ENCODE measurements at places on chromosomes 13 and 19.

- no peaks in the 10 kb centered on the region for H3K27me3 ChIP-seq
- H3K36me3 ChIP-seq = no peaks in the 10 kb centered on the region
- no peak overlapping the region for H3K27ac ChIP-seq
- H3K4me1 ChIP-seq = peaks cover 3% of the 10 kb centered on the region
- DNase-seq = no peak
Observed at GRCh38 chr13:105441051-105441750, 1094.3 kb downstream of the EFNB2 start.

- H3K4me1 ChIP-seq = no peaks in the 10 kb centered on the region
- peaks cover 40% of the 10 kb centered on the region for H3K27me3 ChIP-seq
- H3K36me3 ChIP-seq = no peaks in the 10 kb centered on the region
Observed at GRCh38 chr13:113358653-113359190, 5.2 kb downstream of the GRTP1 start.

DNA sequence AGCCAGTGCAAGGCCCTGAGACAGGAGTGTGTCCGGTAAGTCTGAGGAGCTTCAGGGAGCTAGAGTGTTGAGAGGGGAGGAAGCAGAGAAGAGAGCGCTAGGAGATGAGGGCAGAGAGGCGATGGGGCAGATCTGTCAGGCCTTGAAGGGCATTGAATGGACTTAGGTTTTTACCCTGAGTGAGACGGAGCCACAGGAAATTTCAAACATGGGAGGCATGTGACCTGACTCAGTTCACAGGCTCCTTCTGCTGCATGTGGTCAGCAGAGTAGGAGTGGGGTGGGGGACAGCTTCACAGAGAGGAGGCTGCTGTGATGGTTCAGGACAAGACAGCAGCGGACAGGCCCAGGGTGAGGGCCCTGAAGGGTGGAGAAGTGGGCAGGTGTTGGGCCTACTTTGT, 2.5 kb upstream of the FAM98C start:
- H3K27me3 ChIP-seq = peaks cover 5% of the 10 kb centered on the region
- no peak overlapping the region for H3K4me3 ChIP-seq
- peak overlapping the region; percentile 65 for H3K27ac ChIP-seq
- peaks cover 19% of the 10 kb centered on the region for H3K4me1 ChIP-seq
- peaks cover 8% of the 10 kb centered on the region for H3K36me3 ChIP-seq

GRCh38 chr13:99726282-99726894, 225.1 kb downstream of the TM9SF2 start:
- H3K4me1 ChIP-seq = no peaks in the 10 kb centered on the region
- no peak overlapping the region for H3K27ac ChIP-seq
- H3K4me3 ChIP-seq = no peak overlapping the region
- no peaks in the 10 kb centered on the region for H3K27me3 ChIP-seq
- no peak for DNase-seq

DNA sequence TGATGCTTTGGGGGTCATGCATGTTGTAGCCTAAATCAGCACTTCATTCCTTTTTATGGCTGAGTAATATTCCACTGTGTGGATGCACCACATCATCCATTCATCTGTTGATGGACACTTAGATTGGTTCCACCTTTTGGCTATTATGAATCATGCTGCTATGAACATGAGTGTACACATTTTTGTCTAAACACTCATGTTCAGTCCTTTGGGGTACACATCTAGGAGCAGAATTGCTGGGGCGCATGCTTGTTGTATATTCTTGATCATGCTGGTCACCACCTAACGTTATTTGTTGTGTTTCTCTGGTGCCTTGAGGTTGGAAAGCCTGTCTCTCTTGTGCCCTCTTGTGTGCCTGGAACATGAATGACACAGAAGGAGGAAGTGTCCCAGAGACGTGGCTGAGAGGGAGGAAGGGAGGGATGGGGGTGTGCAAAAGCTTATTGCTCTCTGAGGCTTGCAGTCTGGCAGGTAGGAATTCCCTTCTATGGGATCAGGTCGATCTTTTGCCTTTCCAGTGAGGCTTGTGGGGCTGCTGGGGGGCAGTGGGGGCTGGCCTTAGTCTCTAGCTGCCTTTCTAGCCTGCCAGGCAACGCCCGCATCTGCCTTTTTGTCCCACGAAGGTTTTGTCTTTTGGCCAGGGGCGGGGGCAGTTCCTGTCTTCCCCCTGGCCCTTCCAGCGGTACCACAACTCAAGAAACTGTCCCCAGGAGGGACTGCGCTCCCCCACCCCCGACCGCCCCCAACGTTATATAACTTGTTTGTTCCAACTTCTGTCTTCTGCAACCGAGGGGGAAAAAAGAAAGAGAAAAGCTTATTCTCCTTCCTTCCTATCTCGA, 7.6 kb downstream of the KLHL26 start:
- H3K27ac ChIP-seq = no peak overlapping the region
- no peaks in the 10 kb centered on the region for H3K27me3 ChIP-seq
- DNase-seq = no peak
- H3K36me3 ChIP-seq = no peaks in the 10 kb centered on the region

GRCh38 chr13:59621773-59622172, 542.0 kb downstream of the DIAPH3 start:
- no peaks in the 10 kb centered on the region for H3K4me1 ChIP-seq
- H3K4me3 ChIP-seq = no peak overlapping the region
- no peak overlapping the region for H3K27ac ChIP-seq

DNA sequence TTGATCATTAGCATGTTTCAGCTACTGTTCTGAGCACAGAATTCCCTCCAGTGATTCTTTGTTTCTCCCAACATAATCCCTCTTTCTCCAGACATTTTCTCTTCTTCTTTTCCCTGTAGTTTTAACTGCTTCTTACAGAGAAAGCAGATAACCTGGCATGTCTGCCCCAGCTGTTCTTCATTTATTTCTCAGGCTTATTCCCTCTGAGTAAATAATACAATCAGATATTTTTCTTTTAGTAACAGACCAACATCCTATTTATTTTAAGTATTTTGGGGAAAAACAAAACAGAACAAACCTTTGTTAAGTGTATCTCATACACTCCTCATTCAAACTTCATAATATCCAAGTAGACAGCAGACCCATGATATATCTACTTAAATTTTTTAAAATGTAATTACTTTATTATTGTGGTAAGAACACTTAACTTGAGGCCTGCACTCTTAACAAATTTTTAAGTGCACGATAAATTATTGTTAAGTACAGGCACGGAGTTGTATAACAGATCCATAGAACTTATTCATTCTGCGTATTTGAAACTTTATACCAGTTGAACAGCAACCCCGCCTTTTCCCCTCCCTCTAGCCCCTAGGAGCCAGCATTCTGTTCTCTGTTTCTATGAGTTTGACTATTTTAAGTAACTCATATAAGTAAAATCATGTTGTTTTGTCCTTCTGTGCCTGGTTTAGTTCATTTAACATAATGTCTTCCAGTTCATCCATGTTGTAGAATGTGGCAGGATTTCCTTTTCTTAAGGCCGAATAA, 540.0 kb downstream of the LMO7 start:
- no peaks in the 10 kb centered on the region for H3K36me3 ChIP-seq
- no peak overlapping the region for H3K4me3 ChIP-seq
- DNase-seq = no peak
- no peak overlapping the region for H3K27ac ChIP-seq

GRCh38 chr13:79861731-79862130, 380.8 kb downstream of the NDFIP2 start:
- H3K27ac ChIP-seq = no peak overlapping the region
- no peaks in the 10 kb centered on the region for H3K27me3 ChIP-seq
- H3K36me3 ChIP-seq = no peaks in the 10 kb centered on the region
- DNase-seq = no peak

DNA sequence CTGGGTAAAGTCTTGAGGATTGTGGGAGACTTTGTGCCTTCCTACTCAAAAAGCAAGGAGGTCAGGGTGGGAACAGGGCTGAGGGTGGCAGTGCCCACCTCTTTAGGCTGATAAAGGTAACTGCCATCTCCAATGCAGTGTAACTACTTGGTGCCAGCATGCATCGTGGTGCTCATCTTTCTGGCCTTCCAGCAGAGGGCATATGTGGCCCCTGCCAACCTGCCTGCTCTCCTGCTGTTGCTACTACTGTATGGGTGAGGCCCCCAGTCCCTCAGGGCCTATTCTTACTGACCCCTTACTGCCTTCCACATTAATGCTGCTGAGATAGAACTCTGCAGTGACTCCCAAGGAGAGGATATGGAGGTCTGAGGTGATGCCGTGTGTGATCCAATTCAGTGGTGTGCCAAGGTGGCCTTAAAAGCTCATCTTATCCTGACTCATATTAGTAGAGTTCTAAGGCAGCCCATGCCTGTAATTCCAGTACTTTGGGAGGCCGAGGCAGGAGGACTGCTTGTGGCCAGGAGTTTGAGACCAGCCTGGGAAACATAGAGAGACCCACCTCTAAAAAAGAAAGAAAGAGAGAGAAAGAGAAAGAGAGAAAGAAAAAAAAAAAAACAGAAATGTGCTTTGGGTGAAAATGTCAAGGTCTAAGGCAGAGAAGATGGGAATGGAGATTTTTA, 9.7 kb upstream of the ARHGAP45 start:
- no peak for DNase-seq
- H3K27me3 ChIP-seq = no peaks in the 10 kb centered on the region
- no peak overlapping the region for H3K4me3 ChIP-seq
- peaks cover 12% of the 10 kb centered on the region for H3K4me1 ChIP-seq
- peaks cover 10% of the 10 kb centered on the region for H3K36me3 ChIP-seq

DNA sequence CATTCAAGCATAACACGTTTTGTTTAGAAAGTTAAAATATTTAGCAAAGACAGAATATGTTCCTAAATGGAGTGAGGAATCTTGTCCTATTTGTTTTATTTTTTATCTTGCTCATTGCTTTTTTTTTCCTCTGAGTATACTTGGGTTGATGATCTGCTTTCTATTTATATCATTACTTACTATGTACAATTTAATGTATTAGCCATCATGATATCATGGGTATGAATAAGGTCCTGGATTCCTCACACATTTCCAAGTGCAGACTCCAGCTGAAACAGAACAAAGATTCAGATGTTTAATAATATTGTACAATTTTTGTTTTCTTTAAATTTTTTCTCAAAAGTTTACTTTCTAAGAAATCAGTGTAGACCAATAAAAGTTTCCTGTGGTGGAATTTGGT, 388.2 kb downstream of the GPC6 start:
- H3K4me3 ChIP-seq = no peak overlapping the region
- DNase-seq = no peak
- no peaks in the 10 kb centered on the region for H3K27me3 ChIP-seq
- no peaks in the 10 kb centered on the region for H3K4me1 ChIP-seq

- no peaks in the 10 kb centered on the region for H3K4me1 ChIP-seq
- no peak overlapping the region for H3K4me3 ChIP-seq
- no peaks in the 10 kb centered on the region for H3K27me3 ChIP-seq
- no peak for DNase-seq
Observed at GRCh38 chr13:22311734-22312404, 641.0 kb downstream of the FGF9 start.

DNA sequence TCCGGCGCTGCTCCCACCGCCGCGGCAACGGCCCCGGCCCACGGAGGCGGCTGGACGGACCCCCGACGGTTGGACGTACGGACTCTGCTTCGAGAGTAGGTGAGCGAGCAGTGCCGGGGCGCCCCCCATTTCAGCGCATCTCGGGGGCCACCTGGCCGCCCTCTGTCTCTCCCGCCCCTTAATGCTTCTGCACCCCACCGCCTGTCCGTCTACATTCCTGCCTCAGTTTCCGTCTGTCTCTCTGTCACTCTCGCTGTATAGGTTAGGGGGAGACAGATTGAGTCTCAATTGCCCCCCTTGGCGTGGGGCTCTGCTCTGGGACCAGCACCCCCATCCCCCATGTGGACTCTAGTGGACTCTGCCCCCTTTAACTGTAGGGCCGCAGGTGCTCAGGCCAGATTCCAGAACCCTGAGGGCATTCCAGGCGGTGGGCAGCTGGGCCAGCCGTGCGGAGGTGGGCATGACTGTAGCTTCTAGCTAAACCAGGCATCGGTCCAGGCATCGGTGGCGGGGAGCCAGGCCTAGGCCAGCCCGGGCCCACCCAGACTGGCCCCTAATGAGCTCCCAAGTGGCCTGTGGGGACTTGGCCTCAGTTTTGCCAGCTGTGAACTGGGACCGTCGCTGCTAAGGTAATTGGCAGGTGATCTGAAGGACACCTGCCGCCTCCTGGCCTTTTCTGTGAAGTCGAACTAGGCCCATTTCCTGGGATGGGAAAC, 373 bp downstream of the TNFAIP8L1 start:
- peak overlapping the region; percentile 99 for H3K4me3 ChIP-seq
- peaks cover 16% of the 10 kb centered on the region for H3K4me1 ChIP-seq
- no peaks in the 10 kb centered on the region for H3K27me3 ChIP-seq
- DNase-seq = no peak

DNA sequence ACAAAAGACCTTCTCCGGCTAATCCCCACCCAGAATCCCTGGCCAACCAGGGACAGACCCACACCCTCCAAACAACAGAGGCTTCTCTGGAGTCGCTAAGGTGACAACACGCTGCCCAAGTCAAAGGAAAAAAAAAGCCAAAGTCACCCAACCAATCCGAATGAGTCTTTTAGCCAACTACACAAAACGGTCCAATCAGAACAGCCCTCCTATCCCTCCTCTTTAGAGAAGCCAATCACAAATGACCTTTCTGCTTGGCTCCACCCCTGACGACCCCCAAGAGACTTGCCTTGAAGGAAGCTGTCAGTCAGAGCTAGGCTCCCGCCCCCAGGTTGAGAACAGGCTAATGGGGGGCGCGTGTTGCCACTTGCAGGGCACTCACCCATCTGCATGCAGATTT, 6.6 kb upstream of the FBXW9 start:
- no peak for DNase-seq
- H3K36me3 ChIP-seq = peaks cover 52% of the 10 kb centered on the region
- no peaks in the 10 kb centered on the region for H3K4me1 ChIP-seq
- H3K27ac ChIP-seq = no peak overlapping the region
- H3K27me3 ChIP-seq = no peaks in the 10 kb centered on the region
- H3K4me3 ChIP-seq = no peak overlapping the region

- H3K4me3 ChIP-seq = no peak overlapping the region
- DNase-seq = no peak
- no peaks in the 10 kb centered on the region for H3K4me1 ChIP-seq
- H3K27me3 ChIP-seq = peaks cover 5% of the 10 kb centered on the region
- no peaks in the 10 kb centered on the region for H3K36me3 ChIP-seq
Observed at GRCh38 chr13:39402221-39402970, 200.6 kb downstream of the LHFPL6 start.

GRCh38 chr13:113545931-113546516, 38.5 kb upstream of the TFDP1 start:
- H3K4me3 ChIP-seq = no peak overlapping the region
- H3K4me1 ChIP-seq = no peaks in the 10 kb centered on the region
- H3K27me3 ChIP-seq = no peaks in the 10 kb centered on the region

DNA sequence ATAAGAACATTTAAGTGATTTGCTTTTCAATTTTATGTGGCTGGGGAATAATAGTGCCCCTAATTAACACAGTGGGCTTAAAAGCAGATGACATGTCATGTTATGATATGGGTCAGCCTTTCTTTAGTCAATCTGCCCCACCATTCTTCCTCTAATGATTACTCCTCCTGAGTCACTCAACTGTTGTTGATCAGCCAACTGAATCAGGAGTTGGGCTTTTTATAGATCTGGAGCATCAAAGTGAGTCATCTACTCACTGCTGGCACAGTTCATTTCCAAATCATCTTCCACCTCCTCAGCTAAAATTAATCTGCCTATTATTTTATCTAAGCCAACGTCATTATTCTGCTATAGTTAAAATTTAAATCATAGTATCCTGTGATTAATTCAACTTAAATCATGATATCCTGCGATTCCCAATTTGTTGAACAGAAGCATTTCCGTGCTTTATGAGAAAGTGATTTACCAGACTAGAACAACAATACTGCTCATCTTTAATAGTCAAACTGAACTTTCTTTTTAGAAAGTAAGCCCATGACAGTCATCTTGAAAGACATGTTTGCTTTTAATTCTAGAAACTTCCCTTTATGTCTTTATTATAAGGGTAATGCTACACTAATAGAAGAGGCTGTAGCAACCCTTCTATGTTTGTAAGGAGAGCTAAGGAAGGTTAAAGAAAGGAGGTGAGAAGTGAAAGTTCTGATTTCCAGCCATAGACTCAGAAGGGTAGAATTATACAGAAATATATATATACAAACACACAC, 551.4 kb downstream of the TBC1D4 start:
- H3K36me3 ChIP-seq = no peaks in the 10 kb centered on the region
- no peaks in the 10 kb centered on the region for H3K27me3 ChIP-seq
- DNase-seq = no peak
- no peak overlapping the region for H3K4me3 ChIP-seq
- H3K4me1 ChIP-seq = no peaks in the 10 kb centered on the region

Measured in T-helper 2 cell treated with Interferon-gamma antibody and Interleukin-4, amounts not matched to agents 5 μg/mL and 100 μg/mL, for 36 hours (primary cell).